ENCODE measurements at places on chromosomes 11 and 22.

DNA sequence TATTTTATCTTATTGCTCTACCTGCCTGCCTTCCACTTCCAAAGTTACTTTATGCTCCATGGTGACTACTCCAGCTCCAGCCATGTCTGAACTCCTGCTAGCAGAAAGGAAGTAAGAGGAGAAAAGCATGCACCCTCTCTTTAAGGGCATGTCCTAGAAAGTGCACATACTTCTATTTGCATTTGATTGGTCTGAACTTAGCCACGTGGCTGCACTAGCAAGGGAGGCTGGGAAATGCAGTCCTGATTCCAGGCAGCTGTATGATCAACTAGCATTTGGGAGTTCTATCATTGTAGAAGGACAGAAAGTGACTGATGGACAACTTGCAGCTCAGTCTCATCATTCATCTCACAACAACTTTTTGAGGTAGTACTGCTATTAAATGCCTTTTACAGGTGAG lies 515.7 kb downstream of the BUD13 start:
- no peak for DNase-seq

- DNase-seq, result no peak
Measured at GRCh38 chr11:65243797-65244196, 18.0 kb upstream of the POLA2 start.

- DNase-seq, result no peak
Measured at GRCh38 chr11:35507688-35508087, 17.7 kb downstream of the PAMR1 start.

DNA sequence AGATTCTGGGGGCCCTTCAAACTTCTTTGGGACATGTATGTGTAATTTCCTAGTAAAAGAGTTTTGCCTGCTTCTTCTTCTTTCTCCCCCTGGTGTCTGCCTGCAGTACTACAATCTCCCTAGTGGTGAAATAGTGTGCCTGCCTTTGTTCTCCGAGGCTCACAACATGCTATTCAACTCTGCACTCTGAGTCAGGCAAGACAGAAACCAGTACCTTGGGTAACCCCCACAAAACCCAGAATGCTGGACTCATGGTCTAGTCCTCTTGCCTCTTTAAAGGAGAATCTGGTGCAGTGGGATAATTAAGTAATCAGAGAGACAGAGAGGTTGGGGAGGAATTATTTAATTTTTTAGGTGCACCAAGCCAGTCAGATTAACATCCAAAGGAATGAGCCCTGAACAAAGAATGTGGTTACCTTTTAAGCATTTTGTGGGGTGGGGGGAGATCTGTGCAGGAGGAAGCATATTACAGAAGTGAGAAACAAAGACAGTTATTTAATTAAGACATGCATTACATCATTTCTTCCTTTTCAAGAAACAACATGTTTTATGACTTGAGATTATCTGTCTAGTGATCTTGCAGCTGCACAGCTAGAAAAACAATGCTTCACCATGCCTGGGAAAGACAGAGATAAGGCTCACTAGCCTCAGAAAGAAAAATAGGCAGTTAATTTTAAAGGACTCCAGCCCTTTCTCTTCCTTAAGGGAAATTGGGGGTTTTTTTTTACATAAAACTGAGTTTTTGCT lies 11.0 kb upstream of the MS4A6A start:
- DNase-seq, result peak; percentile 76

DNA sequence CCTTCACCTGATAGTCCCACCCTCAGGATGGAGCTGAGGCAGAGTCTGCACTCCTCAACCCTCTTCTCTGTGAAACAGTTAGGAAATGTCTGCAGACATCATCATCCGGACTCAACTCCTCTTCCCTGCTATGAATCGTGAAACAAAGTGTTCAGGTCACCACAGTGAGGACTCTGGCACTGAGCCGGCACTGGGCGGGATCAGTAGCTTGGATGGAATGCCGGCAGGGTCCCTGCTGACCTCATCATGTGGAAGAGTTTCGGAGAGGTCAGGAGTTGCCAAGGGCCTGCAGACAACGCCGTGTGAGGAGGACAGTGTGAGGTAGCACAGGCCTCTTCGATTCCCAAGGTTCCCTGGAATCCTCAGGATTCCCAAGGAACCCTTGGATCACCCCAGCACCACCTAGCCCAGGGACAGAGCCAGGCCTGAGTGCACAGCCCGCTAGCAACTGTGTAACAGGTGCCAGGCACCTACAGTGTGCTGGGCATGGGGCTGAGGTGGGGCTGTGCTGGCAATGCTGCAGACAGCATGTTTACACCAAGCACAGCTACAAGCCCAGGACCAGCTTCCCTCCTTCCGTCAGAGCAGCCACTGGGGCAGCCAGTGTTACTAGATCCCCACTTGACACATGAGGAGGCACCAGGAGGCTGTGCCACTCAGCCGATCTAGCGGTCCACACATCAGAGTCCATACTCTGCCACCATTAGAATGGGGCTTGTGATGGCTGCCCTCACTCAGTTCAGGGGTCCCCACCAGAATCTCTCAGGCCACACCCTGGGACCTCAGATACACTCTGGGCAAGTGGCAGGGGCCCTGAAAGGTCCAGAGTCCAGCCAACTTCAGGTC lies 693 bp upstream of the LINC01488 start:
- no peak for DNase-seq

- no peak for DNase-seq
Measured at GRCh38 chr11:92801685-92802084, 167.8 kb upstream of the MTNR1B start.

- peak; percentile 45 for DNase-seq
Measured at GRCh38 chr22:30308518-30309230, 18.1 kb downstream of the TBC1D10A start.

DNA sequence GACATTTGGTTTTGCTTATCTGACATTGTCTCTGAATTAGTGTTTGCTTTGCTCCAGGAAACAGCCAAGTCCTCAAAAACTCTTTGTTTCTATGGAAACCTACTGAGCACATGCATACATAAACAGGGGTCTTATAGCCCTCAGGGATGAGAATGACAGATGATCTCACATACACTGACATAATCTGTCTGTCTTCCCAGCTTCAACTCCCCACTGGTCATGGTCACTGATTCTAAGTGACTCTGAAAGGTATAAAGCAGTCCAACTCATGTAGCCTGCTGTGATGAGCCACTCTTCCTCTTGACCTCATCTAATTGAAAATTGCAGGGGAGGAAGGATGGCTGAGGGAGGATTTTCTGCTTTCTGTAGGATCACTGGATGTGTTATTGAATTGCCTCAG lies 12.6 kb downstream of the ZNF143 start:
- DNase-seq, result no peak

DNA sequence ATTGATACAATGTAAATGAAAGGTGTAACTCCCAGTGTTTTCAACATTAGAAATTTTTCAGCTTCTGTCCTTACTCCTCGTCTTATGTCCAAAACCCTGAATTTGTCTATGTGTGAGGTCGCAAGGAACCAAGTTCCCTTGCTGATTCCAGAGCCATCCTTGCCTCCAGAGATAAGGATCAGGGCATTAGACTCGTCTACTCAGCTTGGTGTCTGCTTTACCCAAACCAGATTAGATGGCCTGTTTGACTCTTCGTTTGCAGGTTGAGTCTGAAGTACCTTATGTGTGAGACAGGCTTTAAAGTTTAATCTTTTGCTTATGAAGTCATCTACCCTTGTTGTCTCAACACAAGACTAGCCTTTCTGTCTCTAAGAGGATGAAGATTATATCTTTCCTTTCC lies 55.6 kb downstream of the SPECC1L start:
- no peak for DNase-seq

- no peak for DNase-seq
Measured at GRCh38 chr11:111764621-111765020, 1.6 kb downstream of the PPP2R1B start.

GRCh38 chr11:106015066-106015465 lies 7.0 kb downstream of the MSANTD4 start:
- DNase-seq, result no peak

DNA sequence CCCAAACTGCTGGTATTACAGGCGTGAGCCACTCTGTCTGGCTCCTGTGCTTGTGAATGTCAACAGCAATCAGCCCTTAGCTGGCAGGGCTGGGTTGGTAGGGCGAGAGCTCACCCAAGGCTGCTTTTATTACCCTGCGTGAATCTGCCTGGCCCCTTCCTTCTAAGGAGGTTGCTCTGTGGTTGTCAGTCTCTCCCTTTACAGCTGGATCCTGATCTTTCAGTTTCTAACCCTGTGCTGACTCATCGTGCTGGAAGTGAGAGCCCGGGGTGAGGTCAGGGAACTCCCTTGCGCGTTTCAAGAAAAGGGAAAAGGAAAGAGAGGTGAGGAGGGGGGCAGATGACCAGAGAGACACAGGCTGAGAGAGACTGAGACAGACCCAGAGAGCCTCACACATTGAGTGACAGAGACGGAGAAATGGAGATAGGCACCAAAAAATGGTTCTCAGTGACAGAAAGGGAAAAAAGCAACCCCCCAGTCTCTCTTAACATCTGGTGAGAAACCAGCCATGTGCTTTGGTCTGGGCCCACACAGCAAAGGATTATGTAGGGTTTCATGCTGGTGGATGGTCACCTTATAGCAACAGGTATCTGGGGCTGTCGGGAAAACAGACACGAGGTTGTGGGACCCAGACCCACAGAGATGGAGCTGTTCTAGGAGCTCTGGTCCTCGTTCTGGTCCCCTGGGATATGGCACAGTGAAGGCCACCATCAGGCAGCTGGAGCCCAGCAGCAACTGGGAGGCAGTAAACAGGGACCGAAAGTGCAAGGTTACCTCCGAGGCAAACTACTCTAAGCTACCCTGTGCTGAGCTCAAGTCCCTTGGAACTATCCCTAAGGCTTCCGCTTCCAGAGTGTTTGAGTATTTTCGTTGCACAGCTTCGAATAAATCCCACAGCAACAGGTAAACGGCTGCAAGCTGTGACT lies 2.5 kb downstream of the TCN2 start:
- peak; percentile 78 for DNase-seq

- DNase-seq, result no peak
Measured at GRCh38 chr11:112615891-112616290, 345.3 kb upstream of the NCAM1 start.

DNA sequence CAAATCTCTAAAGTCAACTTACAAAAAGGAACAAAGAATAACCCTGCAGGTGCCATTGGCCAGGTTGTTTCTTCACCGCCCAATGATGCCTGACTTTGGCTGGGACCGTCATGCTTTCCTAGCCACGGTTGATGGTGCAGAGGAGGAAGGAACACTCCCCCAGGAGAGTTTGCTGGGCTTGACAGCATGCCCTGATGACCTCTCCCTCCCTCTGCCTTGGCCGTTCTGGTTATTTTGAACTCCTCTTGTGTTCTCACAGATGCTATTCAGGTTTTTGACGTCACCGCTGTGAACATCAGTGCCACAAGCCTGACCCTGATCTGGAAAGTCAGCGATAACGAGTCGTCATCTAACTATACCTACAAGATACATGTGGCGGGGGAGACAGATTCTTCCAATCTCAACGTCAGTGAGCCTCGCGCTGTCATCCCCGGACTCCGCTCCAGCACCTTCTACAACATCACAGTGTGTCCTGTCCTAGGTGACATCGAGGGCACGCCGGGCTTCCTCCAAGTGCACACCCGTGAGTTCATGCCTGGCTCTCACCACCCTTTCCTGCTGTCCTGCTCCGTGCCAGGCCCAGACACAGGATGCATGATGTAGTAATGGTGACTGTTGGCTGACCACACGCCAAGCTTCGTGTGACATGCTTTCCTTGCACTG lies 89.0 kb upstream of the OR4B1 start:
- no peak for DNase-seq

GRCh38 chr11:1913271-1914060 lies 6.0 kb upstream of the TNNT3 start:
- DNase-seq, result no peak

- no peak for DNase-seq
Measured at GRCh38 chr22:44668190-44668885, 33.7 kb upstream of the PRR5 start.

DNA sequence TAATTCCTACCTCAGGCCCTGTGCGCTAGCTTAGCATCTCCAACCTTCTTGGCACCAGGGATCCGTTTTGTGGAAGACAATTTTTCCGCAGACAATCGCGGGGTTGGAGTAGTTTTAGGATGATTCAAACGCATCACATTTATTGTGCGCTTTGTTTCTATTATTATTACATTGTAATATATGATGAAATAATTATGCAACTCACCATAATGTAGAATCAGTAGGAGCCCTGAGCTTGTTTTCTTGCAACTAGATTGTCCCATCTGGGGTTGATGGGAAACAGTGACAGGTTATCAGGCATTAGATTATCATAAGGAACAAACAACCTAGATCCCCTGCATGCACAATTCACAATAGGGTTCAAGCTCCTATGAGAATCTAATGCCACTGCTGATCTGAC lies 52.3 kb downstream of the AMOTL1 start:
- no peak for DNase-seq

Data from activated CD4-positive, alpha-beta T cell treated with anti-CD3 and anti-CD28 coated beads, Interleukin-10, Interleukin-2, amounts not matched to agents 100 ng/mL and 50 ng/mL, durations not matched to agents 16 hours and 8 hours (primary cell).